Amniotic stem cell (primary cell): ENCODE measurements at places on chromosomes 4 and X.

DNA sequence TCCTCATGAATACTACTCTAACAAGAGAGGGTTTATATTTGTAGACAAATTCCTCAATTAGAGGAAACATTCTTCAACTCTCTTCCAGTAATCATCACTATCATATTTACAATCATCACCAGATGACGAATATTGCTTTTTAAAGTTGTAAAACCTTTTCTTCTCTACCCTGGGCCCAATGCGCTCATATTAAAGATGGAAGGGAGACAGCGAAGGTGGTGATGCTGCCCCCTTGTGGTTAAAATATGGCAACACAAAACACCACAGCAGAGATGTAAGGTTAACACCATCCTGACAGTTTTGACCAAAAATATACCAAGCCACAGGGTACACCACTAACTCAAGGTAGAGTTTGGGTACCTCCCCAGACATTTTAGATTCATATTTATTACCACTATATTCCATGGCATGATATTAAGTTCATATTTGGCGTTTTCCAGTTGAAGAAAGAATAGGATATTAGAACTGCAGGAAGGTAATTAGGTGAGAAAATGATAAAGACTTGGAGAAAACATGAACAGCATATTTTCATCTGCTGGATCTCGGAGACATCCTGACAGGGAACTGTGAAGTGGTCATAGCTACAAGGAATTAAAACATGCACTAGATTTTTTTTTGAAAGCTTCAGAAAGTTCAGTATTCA lies 72.8 kb downstream of the SLC9A7 start:
- no peak for DNase-seq

DNA sequence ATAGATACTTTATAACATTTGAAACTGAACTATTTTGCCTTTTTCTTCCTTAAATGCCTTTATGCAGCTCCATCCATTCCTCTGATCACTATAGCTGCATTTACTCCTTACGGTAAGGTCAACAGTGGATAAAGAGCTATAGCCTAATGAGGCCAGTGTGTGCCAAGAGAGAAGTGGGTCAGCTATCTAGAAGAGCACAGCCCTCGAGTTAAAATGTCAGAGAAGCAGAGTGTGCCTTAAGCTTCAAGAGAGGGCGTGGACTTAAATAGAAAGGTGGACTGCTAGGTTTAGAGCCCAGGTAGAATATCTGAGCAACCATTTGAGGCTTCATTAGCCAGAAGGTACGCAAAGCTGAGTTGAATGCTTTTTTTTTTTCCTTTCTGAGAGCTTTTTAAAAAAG lies 347.4 kb downstream of the BMPR1B start:
- no peak for DNase-seq

DNA sequence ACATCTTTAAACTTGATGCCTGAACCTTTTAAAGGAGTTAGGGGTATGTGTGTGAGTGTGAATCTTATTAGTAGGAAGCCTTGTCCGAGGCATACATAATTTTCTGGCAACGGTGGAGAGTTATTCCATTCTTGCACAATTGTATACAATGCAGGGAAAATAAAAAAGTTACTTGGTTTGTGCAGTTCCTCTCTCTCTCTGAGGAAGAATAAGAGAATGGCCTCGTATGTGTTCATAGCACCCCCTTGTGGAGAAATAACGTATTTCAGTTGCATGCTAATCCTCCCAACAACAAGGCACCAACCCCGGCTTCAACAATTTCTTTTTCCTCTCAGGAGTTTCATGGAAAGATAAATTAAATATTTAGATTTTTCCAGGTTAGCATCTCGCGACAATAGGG lies 33.7 kb upstream of the FGF13 start:
- no peak for DNase-seq

DNA sequence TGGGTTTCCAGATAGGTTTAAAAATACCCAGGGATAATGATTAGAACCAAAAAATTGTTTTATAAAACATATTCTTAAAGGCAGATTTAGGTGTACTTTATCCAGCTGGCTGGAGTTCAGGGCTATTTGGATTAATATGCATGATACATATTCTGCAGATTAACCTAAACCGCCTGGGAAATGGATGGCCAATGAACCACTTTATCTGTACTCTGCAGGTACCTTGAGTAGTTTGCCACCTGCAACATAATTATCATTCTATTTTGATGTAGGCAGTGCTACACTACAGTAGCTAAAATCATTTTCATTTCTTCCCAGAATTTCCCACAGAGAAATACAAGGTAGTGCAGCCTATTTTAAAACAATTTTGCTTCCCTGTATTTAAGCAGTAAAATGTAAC lies 683.2 kb upstream of the GNPDA2 start:
- no peak for DNase-seq

DNA sequence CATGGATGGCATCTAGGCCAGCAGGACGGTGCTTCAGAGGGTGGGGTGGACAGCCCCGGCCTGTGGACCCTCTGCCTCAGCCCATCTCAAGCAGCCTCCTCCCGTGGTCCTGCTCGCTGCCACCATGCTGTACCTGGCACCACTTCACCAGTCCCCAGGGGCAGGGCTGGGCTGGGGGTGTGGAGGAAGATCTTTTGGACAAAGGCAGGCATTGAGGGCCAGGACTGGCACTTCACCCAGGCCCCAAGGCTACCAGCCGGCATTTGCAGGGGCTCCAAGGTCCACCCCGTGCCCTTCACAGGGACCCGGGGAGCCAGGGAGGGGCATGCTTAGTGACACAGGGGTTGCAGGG lies 713 bp downstream of the PLXNB3 start:
- DNase-seq, result no peak
